Activated CD4-positive, alpha-beta T cell treated with anti-CD3 and anti-CD28 coated beads for 1 hour (primary cell): ENCODE measurements at places on chromosomes 4 and X.

DNA sequence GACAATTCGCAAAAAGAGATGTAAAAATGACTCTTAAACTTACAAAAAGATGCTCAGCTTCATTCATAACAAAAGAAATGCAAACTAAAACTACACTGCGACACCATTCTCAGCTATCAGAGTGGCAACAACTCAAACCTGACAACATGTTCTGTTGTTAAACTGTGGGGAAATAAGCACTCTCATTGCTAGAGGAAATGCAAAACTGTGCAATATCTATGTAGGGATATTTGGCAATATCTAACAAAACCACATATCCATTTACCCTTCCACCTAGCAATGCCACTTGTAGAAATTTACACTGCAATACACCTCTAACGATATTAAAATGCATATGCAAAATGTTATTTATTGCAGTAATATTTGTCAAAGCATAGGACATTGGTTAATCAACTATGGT, 78.3 kb upstream of the EGFL6 start:
- no peak for DNase-seq

DNA sequence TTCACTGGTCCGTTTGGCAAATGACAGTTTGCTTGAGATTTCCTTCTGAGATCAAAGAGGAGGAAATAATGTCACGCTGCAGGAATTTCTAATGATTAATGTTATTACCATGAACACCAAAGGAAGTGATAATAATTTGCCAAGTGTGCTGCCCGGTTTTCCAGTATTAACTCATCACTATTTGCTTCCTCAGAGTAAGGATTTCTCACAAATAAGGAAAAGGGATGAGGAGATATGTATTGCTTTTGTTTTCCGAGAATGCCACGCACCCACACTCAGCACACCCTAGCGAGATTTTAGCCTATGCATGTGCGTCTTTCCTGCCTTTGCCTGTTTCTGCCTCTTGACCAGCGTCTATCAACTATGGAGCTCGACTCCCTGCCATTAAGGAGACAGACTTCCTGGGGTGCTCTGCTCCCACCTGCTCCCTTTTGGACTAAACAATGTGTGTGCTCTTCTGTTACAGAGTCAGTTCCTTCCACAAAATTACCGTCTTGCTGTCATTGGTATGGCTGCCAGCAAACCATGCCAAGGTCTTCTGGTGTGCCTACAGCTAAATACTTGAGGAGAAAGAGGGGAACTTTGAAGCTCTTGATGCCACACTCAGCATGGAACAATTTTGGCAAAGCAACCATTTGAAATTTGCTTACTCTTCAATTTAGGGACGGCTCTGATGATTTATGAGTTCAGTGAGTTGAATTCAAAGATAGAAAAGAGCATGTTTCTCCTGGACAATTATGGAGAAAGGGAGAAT, 393.1 kb upstream of the ZFP42 start:
- DNase-seq: no peak

- DNase-seq: no peak
Observed at GRCh38 chr4:138199568-138200235, 42.4 kb downstream of the SLC7A11 start.

DNA sequence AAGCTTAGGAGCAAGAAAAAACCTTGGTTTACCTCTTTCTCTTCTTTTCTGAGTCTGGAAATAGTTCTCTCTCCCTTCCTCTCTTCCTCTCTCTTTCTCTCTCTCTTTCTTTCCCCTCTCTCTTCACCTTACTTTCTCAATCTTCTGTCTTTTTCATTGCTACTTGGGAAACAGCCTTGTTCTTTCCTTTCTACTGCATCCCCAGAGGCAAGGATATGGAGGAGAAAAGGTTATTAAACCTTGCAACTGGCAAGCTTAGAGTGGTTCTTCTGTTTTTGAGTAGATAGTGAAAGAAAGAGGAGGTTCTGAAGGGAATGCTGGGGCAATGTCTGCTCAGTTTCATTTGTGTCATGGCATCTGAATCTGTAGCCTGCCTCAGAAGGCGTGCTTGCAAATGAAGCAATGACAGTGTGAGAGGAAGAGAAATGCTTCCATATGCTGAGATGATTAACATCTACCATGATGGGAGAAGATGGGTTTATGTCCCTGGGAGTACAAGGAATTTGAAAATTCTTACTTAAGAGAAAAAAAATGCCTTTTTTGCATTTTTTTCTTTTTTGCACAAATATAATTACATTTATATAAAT, 190.6 kb downstream of the CEP135 start:
- DNase-seq: no peak

- no peak for DNase-seq
Observed at GRCh38 chrX:136828830-136829229, 48.1 kb upstream of the ARHGEF6 start.

GRCh38 chr4:121827853-121828252, 4.2 kb upstream of the CCNA2 start:
- DNase-seq: no peak

DNA sequence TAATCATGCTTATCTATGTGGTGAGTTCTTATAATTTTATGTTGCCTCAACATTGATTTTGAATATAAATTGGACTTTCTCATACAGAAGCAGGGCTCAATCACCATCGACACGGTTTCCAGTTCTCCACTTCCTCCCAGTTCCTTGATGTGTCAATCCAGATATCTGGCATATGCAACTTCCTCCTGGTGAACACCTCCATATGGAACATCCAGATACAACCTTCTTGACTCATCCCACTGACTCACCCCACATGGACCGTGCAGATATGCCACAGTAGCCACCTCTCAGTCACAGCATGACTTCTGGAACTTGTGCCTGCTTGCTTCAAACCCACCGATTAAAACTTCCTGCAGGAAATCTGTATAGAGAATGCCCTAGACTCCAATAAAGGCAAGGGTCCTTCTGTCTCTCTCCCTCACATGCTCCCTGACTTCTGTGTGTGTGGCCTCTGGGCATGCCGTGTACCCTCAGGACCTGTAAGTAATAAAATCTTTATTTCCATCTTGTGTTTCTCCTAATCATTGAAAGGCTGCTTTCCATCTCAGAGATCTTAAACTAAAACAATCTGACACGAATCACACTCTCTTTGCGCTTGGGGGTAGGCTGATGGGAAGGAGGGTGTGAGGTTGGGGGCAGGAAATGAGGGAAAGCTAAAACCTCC, 67.0 kb downstream of the HTRA3 start:
- no peak for DNase-seq

DNA sequence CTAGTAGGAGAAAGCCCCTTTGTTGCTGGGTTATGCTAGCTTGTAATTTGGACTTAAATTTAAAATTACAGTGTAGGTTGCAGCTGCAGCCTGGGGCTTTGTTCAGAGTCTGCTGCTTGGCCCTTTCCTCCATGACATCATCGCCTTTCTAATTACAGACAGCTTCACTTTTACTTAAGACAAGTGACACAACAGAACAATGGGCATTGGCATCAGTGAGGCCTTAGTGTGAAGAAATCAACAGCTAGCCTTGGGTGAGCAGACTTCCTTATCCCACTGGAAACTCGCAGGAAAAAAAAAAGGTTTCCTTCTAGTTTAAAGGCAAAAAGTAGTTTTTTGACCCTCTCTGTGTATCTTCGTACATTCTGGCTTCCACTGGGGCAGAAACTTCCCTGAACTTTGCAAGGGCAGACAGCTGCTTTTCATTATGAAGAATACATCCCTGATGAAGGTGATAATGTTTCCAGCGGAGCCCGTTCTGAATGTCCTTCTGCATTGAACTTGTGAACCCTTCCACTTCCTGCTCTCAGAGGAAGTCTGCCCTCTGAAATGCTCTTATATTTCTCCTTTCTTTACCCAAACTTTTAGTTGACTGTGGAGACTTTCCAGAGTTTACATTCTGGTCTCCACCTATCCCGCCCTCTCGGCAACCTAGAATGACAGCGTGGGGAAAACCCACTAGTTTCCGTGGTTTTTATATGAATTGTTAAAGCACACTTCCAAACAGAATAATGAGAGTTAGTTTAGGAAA, 123.2 kb upstream of the FAM9C start:
- DNase-seq: no peak

GRCh38 chrX:135454816-135455215, 33.1 kb downstream of the SMIM10L2A start:
- no peak for DNase-seq

DNA sequence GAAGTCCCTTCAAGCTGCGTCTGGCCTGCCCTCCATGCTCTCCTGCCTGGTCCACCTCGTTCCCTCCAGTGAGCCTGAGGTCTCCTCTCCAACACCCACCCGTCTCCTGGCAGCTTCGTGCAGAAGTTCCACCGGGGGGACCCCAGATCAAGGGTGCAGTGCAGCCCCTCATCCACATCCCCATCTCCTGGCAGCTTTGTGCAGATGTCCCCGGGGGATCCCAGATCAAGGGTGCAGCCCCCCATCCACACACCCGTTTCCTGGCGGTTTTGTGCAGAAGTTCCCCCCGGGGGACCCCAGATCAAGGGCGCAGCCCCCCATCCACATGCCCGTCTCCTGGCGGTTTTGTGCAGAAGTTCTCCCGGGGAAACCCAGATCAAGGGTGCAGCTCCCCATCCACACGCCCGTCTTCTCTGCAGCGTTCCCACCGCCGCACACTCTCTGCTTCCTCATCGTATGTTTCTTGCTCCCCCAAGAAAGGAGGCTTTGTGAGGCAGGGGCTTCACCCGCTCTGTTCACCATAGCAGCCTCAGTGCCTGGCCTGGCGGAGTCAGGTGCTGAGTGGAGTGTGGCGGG, 35.7 kb downstream of the PIGG start:
- no peak for DNase-seq

- no peak for DNase-seq
Observed at GRCh38 chr4:125010796-125011503, 298.4 kb upstream of the ANKRD50 start.

DNA sequence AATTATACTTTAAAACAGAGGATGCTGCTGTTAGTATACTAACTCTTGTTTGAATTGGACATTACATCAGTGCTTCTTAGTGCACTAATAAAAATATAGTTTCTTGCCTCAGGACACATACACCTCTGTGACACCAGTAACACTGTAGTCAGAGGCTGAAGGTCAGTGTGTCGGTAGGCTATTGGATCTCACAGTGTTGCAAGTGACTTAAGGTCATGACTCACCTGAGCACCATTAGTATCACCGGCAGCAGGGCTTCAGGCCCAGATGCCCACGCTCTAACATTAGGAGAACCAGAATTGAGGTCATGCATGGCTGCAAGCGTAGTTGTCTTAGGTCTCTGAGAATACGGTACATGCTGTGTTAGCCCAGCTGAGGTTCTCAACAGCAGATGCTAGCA, 15.2 kb downstream of the ETDC start:
- no peak for DNase-seq

- DNase-seq: no peak
Observed at GRCh38 chrX:31931225-31931624, 859.4 kb upstream of the FTHL17 start.

GRCh38 chrX:20432746-20433387, 166.2 kb upstream of the RPS6KA3 start:
- no peak for DNase-seq

DNA sequence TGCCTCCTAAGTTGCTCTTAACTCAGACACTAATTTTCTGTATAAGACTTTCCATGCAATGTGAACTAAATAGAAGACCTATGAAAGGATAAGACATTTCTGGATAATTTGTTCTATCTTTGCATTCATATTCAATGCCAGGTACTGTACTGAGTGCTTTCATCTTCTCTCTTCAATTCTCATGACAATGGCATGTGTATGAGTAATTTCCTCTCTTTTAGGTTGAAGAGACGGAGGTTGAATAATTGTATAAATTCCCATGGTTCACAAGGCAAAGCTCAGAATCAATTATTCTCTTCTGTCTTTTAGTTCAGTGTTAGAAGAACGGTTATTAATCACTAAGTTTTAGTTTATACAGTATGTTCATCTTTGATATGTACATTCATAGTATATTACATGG, 29.3 kb upstream of the CFAP299 start:
- DNase-seq: no peak

- no peak for DNase-seq
Observed at GRCh38 chr4:139720806-139721205, 55.2 kb downstream of the MGST2 start.

DNA sequence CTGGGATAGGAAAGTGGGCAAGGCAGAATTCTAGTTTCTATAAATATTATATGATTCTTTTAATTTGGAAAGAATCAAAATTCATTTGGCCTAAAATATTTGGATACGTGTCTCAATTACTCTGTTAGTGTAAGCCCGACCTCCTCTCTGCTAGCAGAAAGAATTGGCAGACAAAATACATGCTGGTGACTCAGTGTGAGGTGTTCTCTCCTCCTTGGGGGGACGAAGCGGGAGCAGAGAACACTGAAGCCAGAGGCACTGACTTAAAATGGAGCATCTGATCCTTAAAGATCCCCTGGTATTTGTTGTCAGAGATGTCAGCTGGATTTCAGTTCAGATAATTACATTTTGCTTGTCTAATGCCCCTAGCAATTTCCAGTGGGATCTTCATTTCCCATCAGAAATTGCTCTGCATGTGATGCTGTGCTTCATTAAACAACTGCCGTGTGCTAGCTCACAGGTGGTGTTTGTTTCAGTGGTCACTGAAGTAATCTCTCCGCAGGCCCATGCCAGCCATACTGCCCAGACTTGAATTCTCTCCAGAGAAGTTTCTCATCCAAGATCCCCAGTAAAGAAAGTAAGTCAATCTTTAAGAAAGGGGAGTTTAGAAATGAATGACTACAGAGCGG, 188.7 kb upstream of the TLL1 start:
- DNase-seq: no peak

GRCh38 chr4:11614426-11614825, 185.7 kb upstream of the HS3ST1 start:
- DNase-seq: no peak

DNA sequence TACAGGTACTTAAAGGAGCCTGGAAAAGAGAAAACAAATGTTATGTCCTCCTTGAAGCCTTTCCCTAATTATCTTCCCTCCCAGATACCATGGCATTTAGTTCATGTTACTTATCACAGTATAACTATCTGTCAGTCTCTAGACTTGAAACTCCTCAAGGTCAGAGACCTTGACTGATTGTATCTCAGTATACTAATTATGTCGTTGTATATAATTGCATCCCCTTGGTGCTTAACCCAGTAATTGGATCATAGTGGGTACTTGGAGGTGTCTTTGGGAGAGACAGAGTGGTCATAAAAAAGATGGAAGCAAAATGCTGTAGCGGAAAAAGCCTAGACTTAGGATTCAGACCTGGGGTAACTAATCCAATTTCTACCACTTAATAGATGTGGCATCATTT, 8.1 kb downstream of the IGBP1 start:
- no peak for DNase-seq

DNA sequence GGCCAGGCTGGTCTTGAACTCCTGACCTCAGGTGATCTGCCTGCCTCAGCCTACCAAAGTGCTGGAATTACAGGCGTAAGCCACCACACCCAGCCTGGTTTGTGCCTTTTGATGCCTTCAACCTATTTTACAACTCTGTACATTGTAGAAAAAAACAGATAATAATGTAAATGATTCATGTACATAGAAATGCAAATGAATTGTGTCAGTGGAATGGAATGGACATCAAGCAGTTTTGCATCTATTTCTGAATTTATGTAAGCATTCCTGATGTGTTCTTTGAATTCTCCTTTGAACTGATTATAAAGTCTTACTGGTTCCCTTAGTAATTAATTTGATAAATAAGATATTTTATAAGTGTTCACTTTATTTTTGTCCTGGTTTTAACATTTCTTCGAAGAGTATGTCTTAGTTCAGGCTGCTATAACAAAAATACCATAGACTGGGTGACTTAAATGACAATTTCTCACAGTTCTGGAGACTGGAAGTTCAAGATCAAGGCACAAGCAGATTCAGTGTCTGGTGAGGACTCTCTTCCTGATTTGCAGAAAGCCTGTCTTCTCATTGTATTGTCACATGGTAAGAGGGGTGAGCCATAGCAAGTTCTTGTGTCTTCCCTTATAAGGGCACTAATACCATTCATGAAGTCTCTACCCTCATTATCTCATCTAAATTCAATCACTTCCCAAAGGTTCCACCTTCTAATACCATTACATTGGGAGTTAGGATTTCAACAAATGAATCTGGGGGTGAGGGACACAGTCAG, 162.2 kb upstream of the S100G start:
- DNase-seq: no peak
